ENCODE measurements at places on chromosomes 13 and 19.

DNA sequence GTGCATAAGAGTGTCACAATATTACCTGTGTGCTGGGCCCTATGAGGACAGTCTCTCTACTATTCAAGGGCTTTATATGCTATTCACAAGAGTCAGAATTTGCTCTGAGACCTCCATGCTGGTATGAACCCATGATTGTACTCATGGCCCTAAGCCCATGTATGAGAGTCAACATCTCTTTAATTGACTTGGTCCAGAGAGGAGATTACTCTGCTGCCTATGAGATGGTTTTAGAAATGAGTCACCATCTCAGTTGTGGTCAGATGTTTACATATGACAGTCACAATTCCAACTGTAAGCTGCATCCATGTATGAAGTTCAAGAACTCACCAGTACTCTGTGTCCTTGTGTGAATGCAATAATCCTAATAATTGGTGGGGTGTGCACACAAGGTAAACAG lies 19.9 kb upstream of the ZNF208 start:
- no peak for DNase-seq

DNA sequence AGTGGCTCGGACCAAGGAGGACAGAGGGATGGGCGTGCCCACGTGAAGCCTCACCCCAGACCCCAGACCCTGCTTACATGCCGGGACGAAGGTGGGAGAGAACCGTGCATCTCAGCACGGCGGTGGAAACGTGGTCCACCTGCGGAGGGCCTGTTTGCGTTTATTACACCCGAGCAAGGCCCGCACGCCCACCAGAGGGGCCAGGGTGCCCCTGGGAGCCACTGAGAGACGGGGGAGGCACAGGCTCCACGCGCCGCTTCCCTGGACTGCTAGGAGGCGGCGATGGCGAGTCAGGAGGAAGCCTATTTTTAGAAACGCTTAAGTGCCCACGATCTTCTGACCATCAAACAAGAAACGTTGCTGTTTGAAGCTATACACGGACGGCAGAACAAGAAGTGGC lies 80.7 kb downstream of the ATP11A start:
- DNase-seq, result no peak

GRCh38 chr19:49488046-49488862 lies 846 bp downstream of the RPL13A start:
- no peak for DNase-seq

DNA sequence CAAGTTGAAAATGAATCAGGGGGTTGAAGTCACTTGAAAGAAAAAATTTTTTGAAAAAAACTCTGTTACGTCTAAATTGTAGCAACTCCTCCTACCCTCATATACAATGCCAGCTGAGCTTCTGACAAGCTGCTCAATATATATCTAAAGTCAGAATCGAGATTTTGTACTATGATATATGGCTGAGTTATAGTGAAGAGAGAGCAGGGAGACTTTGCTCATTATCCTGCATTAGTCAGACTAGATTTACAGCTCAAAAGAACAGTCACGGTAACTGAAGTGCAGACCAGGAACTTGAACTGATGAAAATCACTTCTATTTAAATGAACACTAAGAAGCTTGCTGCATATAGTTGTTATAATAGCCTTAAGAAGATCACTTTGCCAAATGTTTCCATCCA lies 153.1 kb downstream of the LACC1 start:
- no peak for DNase-seq

GRCh38 chr13:52744842-52745375 lies 5.3 kb upstream of the CNMD start:
- no peak for DNase-seq

DNA sequence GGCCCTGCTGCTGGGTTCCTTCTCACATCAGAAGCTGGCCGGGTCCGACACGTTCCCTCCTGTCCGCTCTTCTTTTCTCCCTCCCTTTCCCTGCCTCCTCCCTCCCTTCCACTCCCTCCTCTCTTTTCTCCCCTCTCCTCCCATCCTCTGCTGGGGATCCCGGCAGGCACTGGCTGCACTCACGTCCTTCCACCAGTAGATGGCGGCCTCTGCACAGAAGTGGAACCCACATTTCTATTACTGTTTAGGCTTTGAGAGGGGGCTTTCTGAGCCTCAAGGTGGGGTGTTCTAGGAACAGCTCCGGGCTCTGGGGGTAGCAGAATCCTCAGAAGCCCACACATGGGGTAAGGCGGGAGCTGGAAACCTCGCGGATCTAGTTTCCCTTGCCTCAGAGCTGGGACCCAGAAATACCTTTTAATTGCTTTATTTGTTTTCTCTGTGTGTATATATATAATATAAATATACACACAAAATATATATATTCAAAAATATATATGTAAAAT lies 294.2 kb downstream of the ZNF536 start:
- peak; percentile 12 for DNase-seq

DNA sequence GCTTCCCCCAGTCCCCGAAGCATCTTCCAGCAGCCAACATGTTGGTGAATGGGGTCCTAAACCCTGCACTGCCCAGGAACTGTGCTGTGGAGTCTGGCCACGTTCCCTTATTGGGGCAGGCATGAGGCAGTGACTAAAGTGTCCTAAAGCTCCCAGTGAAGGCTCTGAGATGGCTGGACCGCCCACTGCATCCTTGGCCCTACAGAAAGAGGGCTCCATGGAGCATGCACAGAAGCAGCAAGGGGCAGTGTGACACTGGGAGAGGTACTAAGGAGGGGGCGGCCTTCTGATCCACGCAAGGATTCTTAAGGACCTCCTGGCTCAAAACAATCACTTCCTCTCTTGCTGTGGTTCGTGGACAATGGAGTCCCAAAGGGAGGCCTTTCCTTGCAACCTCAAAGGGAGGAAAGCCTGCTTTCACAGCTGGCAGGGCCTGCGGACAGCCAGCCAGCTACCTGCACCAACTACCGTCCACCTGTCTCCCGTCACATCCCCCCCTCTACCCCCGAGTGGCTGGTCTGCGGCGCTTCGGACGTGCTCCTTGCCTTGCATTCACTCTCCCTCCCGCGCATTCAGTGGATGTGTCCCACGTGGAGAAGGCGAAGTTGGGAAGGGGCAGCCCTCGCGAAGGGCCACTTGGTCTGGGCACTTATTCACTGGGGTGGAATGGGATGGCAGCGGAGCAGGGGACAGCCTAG lies 63.9 kb upstream of the STARD13 start:
- no peak for DNase-seq

- no peak for DNase-seq
These were observed 20.6 kb upstream of the ADGRE1 start for GRCh38 chr19:6866741-6867151.

DNA sequence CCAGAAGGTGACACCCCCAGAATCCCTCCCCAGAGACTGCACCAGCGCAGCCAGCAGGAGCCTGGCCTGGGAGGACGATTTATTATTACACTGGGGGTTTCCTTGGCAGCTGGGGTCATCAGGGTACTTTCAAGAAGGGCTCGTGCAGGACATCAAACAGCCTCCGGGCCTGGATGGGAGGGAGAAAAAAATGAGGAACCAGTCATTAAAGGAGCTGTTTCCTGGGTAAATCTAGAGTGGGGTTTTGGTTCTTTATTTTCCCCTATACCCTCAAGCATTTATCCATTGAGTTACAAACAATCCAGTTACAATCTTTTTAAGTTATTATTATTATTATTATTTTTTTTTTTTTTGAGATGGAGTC lies 3.1 kb downstream of the POLR1G start:
- DNase-seq, result no peak

DNA sequence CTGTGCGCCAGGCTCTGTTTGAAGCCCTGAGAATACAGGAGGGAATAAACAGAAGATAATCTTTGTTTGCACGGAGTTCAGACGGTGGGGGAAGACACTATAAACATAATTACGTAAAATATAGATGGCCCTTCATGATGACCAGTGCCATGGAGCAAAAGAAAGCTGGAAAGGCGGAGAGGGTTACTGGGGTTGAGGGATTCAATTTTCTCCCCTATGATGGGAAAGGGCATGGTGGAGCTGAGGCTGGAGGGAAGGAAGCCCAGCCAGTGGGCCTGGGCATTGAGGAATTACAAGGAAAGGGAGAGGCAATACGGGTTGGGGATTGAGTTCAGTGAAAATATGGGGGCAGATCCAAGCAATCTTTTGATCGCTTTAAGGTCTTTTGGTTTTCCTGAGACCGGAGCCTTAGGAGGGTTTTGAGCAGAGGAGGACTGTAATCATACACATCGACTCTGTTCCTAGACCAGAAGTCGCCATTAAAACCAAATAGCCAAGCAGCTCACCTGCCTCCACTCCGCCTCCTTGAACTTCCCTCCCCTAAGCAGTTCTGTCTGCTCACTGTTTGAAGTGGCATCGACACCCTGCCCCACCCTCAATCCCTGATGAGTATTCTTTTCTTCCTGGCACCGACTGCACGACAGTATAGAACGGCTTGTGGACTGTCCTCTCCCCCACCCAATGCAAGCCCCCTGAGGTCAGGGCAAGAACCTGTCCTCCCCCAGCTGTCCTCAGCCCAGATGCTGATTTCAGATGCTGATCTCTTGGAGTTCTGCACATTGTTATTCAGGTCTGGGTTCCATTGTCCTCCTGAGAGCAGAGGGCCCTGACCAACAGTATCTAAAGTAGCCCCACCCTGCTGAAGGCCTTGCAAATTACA lies 813 bp upstream of the ZNF296 start:
- no peak for DNase-seq

DNA sequence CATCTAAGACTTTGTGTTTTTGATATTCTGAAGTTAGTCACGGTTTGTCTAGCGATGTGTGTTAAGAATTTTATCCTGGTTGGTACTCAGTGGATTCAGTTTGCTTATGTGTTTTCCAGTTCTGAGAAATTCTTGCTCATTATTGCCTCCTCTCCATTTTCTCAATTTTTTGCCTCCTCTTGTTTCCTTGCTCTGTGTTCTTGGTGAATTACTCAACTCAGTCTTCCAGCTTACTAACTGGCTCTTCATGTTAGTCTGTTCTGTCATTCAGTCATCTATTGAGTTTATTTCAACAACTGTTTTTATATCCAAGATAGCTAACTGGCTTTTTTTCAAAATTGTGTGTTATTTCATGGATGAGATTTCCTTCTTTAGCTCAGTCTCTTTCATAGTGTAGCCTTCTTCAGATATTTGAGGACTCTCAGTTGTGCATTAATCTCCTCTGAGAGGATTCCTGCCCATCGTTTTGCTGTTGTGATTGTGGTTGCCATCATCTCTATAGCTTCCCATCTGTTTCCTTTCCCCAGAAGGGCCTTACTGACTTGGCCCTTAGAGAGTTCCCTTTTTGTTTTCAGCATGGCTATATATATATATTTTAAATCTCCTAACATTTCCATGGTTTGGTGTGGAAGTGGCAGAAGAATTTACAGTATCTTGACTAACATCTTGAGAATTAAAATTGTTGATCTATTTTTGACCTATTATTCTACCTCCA lies 6.2 kb downstream of the SETDB2 start:
- no peak for DNase-seq

- no peak for DNase-seq
These were observed 107.1 kb downstream of the UBL3 start for GRCh38 chr13:29743201-29743786.

GRCh38 chr13:100944791-100945345 lies 270.3 kb upstream of the TMTC4 start:
- DNase-seq, result no peak

DNA sequence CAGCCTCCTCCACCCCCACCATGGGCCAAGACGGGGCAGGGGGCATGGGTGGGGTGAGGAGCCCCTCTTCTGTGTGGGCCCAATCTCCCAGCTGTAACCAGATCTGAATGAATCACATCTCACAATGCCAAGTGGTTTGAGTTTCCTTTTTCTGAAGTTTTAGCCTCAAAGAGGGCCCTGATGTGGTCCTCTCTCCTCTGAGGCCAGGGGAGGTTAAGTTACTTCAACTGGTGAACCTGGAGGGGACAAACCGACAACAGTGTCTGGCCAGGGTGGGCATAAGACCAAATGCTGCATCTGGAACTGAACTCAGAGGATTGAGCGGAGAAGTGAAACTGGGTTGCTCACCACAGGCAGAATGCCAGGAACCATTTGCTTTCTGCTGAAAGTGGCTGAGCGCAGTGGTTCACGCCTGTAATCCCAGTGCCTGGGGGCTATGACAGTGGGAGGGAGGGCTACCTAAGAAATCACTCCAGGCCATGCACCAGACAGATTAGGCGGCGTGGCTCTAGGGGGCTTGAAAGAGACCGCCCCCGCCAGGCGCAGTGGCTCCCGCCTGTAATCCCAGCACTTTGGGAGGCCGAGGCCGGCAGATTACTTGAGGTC lies 15.4 kb upstream of the IRGC start:
- no peak for DNase-seq

- no peak for DNase-seq
These were observed 527.6 kb upstream of the KLF12 start for GRCh38 chr13:74661851-74662250.

DNA sequence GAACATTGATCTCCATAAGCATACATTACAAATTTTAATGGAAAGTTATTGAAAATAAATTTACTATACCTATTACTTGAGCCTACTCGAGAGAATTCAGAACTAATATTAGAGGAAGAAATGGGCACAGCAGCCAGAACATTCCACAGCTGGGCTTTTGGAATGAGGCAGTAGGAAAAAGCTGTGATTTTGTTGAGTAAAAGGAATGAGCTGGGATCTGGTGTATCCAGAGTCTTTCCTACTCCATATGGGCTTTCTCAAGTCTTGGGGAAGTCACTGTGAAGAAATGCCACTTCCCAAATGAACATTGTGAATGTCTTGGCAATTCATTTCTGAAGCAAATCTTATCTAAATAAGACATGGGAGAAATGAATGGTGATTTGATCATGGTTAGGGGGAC lies 93.1 kb downstream of the CYSLTR2 start:
- DNase-seq, result no peak

DNA sequence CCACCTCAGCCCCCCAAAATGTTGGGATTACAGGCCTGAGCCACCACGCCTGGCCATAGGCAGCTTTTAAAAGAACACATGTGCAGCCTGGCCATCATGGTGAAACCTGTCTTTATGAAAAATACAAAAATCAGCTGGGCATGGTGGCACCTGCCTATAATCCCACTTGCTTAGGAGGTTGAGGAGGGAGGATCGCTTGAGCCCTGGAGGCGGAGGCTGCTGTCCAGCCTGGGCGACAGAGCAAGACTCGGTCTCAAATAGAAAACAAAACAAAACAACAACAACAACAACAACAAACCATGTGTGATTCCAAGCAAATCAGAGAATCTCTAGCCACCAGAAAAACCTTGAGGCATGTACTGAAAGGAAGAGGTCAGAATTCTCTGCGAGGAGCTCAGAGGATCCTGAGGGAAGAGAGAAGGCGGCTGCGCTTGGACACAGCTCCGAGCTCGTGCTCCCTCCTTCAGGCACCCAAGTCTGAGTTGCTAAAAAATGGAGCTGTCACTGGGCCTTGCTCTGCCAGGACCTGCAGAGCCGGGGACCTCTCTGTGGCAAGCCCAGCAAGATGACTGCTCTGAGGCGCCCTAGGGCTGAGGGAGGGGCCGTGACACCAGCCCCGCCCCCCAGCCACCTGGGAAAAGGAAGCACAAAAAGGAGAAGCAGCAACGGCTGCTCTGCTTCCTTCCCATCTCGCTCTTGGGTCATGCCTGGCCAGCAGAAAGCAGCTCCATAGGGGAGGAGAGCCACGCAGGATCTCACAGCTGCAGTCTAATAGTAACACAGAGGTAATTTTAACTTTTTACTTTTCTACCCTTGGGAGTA lies at the start of gene ARL11:
TSS of gene ARL11 (plus strand) at position 677 of the 822 bp plus-strand sequence. CDS start 1,941 bp downstream, outside the sequence.
- peak; percentile 29 for DNase-seq

- no peak for DNase-seq
These were observed 1646.2 kb upstream of the SPRY2 start for GRCh38 chr13:81987159-81987558.

- DNase-seq, result no peak
These were observed 419.2 kb downstream of the OLFM4 start for GRCh38 chr13:53447863-53448262.
